ENCODE measurements at places on chromosomes 5 and 9. TPM values are rescaled to one million over a fixed set of nuclear protein-coding genes. Genes with fewer than 3 reads are reported as not detected.

SLC28A3 gene
- not detected for total RNA-seq

- H3K27me3 ChIP-seq = no peaks in the 10 kb centered on the region
- H3K4me3 ChIP-seq = no peak overlapping the region
- H3K36me3 ChIP-seq = no peaks in the 10 kb centered on the region
- H3K27ac ChIP-seq = no peak overlapping the region
Measured at GRCh38 chr9:110152704-110153374, 55.1 kb downstream of the C9orf152 start.

DNA sequence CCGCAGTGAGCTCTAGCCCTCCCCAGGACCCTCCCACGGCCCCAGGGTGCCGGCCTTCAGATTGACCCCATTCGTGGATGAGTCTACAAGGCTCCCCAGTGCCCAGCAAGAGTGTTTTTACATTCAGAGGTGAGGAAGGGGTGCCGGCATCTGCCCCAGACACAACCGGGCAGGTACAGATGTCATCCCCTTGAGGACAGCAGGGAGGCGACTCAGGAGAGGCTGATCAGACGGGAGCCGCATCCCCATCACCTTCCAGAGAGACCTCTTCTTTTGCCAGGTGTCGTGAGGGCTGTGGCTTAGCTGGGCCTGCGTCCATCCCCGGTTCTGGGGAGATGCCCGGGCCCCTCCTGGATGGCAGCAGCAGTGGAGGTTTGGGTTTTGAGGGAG is 4.3 kb upstream of the LRRC14B start:
- no peaks in the 10 kb centered on the region for H3K27me3 ChIP-seq
- no peak overlapping the region for H3K4me3 ChIP-seq

DNA sequence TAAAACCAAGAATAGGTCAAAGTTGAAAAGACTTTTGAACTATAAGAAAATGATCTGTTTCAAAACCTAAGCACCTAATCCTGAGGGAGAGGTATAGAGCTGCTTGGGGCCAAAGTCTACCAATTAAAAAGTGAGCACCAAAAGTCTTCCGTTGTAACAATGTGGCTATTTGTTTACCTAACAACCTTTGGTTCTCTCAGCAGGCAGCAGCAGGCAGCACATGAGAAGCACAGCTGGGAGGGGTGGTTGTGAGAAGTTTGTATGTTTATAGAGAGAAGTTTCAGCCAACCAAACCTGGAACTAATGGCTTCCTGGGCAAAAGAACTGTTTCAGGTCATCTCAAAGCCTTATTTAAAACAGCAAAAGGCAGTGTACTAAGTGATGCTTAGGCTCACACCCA is 59.8 kb upstream of the TBC1D9B start:
- no peaks in the 10 kb centered on the region for H3K4me1 ChIP-seq
- no peak overlapping the region for H3K27ac ChIP-seq
- H3K4me3 ChIP-seq = no peak overlapping the region
- H3K27me3 ChIP-seq = no peaks in the 10 kb centered on the region

DNA sequence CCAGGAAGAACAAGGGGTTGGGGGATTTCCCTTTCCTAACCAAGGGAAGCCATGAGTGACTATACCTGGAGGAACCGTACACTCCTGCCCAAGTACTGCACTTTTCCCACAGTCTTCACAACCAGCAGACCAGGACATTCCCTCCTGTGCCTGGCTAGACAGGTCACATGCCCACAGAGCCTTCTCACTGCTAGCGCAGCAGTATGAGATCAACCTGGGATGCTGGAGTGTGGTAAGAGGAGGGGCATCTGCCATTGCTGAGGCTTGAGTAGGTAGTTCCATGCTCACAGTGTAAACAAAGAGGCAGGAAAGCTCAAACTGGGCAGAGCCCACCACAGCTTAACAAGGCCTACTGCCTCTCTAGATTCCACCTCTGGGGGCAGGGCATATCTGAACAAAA is 35.9 kb downstream of the SAXO1 start:
- H3K4me3 ChIP-seq = no peak overlapping the region
- no peaks in the 10 kb centered on the region for H3K36me3 ChIP-seq
- no peaks in the 10 kb centered on the region for H3K4me1 ChIP-seq
- no peak overlapping the region for H3K27ac ChIP-seq

DNA sequence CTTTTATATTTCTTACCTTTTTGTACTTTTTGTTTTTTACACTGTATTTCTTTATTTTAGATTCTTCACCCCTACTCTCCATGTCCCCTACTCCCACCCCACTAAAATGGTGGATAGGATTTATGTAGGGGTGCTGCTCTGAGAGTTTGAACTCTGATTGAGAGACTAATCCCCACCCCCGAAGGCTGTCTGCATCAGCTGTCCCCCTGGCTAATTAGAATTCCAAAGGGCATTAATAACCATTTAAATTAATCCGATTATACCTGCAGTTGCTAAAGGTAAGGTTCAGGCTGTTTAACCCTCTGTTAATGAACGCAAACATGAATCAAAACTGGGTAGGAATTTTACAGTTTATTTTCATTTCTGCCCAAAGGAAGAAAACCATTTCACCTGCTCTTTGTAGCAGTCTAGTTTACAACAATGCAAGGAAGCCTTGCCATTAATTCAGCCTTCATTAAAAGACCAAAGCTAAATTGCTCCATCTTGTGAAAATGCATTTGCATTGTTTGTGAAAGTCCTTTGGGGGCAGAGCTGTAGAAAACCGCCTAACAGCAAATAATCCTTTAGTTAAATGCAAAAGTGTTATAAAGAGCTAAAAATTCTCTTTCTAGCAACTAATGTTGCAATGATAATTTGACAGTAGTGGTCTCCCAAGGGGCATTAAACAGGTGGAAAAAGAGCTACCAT is 71.2 kb downstream of the ZCCHC7 start:
- no peaks in the 10 kb centered on the region for H3K27me3 ChIP-seq
- H3K4me3 ChIP-seq = no peak overlapping the region
- DNase-seq = no peak
- H3K27ac ChIP-seq = no peak overlapping the region
- peaks cover 6% of the 10 kb centered on the region for H3K4me1 ChIP-seq

GARIN3 gene
- not detected for total RNA-seq

- no peak for DNase-seq
- H3K27me3 ChIP-seq = no peaks in the 10 kb centered on the region
- no peaks in the 10 kb centered on the region for H3K4me1 ChIP-seq
- H3K4me3 ChIP-seq = no peak overlapping the region
- no peaks in the 10 kb centered on the region for H3K36me3 ChIP-seq
Measured at GRCh38 chr5:66427139-66427442, 169.1 kb upstream of the MAST4 start.

ADAMTS19 gene
- not detected for total RNA-seq

GRCh38 chr9:135330685-135331590 is 148.6 kb upstream of the PPP1R26 start:
- H3K4me3 ChIP-seq = no peak overlapping the region
- no peaks in the 10 kb centered on the region for H3K4me1 ChIP-seq

GRCh38 chr9:127177665-127178265 is 55.3 kb upstream of the ANGPTL2 start:
- no peak overlapping the region for H3K27ac ChIP-seq
- H3K4me3 ChIP-seq = no peak overlapping the region
- H3K4me1 ChIP-seq = no peaks in the 10 kb centered on the region
- DNase-seq = no peak

DNA sequence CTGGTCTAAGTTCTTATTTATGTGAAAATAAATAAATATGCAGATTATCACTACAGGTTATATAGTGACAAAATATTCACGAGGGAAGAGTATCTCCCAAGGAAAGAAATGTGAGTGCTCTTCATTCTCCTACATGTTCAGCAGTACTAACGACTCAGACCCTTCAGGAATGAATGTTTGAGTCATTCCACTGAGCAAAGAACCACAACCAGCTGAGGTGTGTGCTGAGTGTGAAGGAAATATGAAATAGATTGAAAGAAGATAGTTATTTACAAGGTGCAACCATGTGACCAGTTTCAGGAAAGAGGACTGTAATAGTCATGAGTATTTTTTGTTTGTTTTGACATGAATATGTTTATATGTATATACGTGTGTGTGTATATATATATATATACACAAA is 228.7 kb downstream of the TUSC1 start:
- H3K27ac ChIP-seq = no peak overlapping the region
- no peak overlapping the region for H3K4me3 ChIP-seq
- H3K27me3 ChIP-seq = no peaks in the 10 kb centered on the region

- H3K36me3 ChIP-seq = no peaks in the 10 kb centered on the region
- H3K4me1 ChIP-seq = peaks cover 8% of the 10 kb centered on the region
- H3K27me3 ChIP-seq = no peaks in the 10 kb centered on the region
- DNase-seq = peak; percentile 44
- no peak overlapping the region for H3K27ac ChIP-seq
Measured at GRCh38 chr5:39822020-39822419, 397.2 kb upstream of the DAB2 start.

DDX4 gene
- total RNA-seq = not detected

- H3K4me3 ChIP-seq = no peak overlapping the region
- no peak overlapping the region for H3K27ac ChIP-seq
- no peaks in the 10 kb centered on the region for H3K27me3 ChIP-seq
- no peaks in the 10 kb centered on the region for H3K36me3 ChIP-seq
- DNase-seq = no peak
Measured at GRCh38 chr5:16017720-16018119, 161.9 kb downstream of the MARCHF11 start.

DNA sequence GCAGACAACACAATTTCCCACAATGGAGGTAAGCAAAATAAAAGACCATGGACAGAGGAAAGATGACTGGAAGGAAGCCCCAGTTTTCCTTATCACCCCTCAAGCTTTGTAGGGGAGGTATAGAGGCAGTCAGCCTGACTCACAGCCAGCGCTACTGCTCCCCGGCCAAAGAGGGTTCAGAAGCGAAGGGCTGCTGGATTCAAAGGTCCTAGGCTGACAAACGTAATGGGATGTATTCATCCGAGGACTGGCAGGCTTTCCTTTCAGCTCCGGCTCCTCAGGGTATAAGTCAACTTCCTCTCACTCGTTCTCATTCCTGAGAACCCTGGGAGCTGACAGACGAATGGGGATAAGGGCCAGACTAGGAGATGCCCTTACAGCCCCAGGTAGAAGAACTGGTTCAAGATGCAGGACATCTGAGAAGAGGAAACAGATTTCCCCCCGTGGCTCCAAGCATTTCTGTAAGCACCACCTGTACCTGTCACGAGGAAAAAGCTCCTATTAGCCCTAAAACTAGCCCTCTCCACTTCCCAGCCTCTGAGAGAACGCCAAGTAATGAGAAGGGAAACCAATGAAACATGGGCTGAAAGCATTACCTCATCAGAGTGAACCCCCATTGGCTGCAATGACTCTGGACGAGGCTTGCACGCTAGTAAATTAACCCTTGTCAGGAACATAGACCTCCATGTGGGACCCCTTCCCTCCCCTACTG is 22.1 kb upstream of the FAM13B start:
- no peak overlapping the region for H3K27ac ChIP-seq
- no peaks in the 10 kb centered on the region for H3K36me3 ChIP-seq
- no peaks in the 10 kb centered on the region for H3K4me1 ChIP-seq
- DNase-seq = no peak
- H3K4me3 ChIP-seq = no peak overlapping the region

GRCh38 chr9:4005896-4006295 is 294.0 kb downstream of the GLIS3 start:
- DNase-seq = no peak
- no peaks in the 10 kb centered on the region for H3K27me3 ChIP-seq
- H3K4me1 ChIP-seq = peaks cover 12% of the 10 kb centered on the region
- no peak overlapping the region for H3K4me3 ChIP-seq
- no peak overlapping the region for H3K27ac ChIP-seq
- H3K36me3 ChIP-seq = no peaks in the 10 kb centered on the region

ZNF300 gene
- total RNA-seq = 0.18 TPM

ETF1 gene
- 64.1 TPM for total RNA-seq

- DNase-seq = no peak
- H3K4me1 ChIP-seq = peaks cover 5% of the 10 kb centered on the region
- peak overlapping the region; percentile 89 for H3K4me3 ChIP-seq
- no peaks in the 10 kb centered on the region for H3K27me3 ChIP-seq
Measured at GRCh38 chr9:137300567-137301080, 1.4 kb downstream of the NRARP start.

Data from PC-3 (cell line).